ENCODE measurements at places on chromosomes 1 and 21. TPM values are rescaled to one million over a fixed set of nuclear protein-coding genes. Genes with fewer than 3 reads are reported as not detected.
A peak's percentile ranks its signal among the peaks of the same experiment; 100 is the strongest.

The CFHR4 gene
- total RNA-seq: 0.42 TPM

The CYP4B1 gene
- 0.39 TPM for total RNA-seq

- peaks cover 4% of the 10 kb centered on the region for H3K4me1 ChIP-seq
- no peak overlapping the region for H3K4me3 ChIP-seq
- DNase-seq: no peak
- H3K36me3 ChIP-seq: no peaks in the 10 kb centered on the region
These were observed 27.5 kb downstream of the RGL1 start for GRCh38 chr1:183832459-183832858.

DNA sequence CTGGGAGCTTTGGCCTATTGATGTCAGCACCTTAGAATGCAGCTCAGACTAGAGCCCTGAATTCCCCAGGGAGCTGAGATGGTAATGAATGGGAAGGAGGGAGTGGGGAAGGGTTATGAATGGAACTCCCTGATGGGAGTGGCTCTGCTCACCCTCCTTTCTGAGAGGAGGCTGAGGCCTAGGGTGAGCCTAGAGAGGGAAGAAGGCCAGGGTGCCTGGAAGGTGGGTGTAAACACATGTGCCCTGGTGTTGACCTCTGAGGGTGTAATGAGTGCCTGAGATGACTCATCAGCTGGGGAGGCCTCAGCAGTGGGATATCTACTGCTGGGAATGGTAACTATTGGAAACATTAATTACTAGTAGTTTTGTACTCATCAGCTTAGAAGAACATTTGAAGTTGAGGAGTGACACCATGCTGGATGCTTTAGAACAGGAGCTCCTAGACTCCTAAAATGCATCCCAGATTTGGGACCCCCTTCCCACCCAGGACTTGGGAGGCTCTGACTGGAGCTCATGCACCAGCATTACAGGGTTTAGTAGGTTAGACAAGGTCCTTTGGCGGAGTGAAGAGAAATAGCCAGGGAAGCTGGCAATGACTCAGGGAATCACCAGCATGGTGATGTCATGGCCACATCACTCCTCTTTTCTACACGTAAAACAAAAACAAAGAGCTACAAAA, 16.0 kb upstream of the PIGV start:
- DNase-seq: no peak
- H3K36me3 ChIP-seq: peaks cover 98% of the 10 kb centered on the region
- no peaks in the 10 kb centered on the region for H3K4me1 ChIP-seq
- H3K4me3 ChIP-seq: no peak overlapping the region

The UBAP2L gene
- 201 TPM for total RNA-seq

GRCh38 chr1:81936853-81937252, 136.1 kb downstream of the ADGRL2 start:
- no peak overlapping the region for H3K27ac ChIP-seq
- H3K4me1 ChIP-seq: peaks cover 7% of the 10 kb centered on the region
- no peaks in the 10 kb centered on the region for H3K36me3 ChIP-seq
- no peaks in the 10 kb centered on the region for H3K27me3 ChIP-seq

GRCh38 chr1:92481599-92481925, 5.2 kb downstream of the GFI1 start:
- H3K36me3 ChIP-seq: peaks cover 14% of the 10 kb centered on the region
- H3K4me3 ChIP-seq: peak overlapping the region; percentile 77
- H3K27me3 ChIP-seq: peaks cover 99% of the 10 kb centered on the region
- peaks cover 46% of the 10 kb centered on the region for H3K4me1 ChIP-seq
- H3K27ac ChIP-seq: no peak overlapping the region

- H3K36me3 ChIP-seq: no peaks in the 10 kb centered on the region
- no peak overlapping the region for H3K4me3 ChIP-seq
- no peak overlapping the region for H3K27ac ChIP-seq
- peaks cover 12% of the 10 kb centered on the region for H3K4me1 ChIP-seq
These were observed 244.4 kb downstream of the ZNF648 start for GRCh38 chr1:181817091-181817490.

GRCh38 chr1:94093996-94094395, 27.0 kb downstream of the ABCA4 start:
- H3K36me3 ChIP-seq: no peaks in the 10 kb centered on the region
- H3K27me3 ChIP-seq: peaks cover 4% of the 10 kb centered on the region
- no peak overlapping the region for H3K4me3 ChIP-seq
- DNase-seq: no peak

The GUCA2B gene
- total RNA-seq: not detected

- H3K27ac ChIP-seq: no peak overlapping the region
- no peak for DNase-seq
- no peaks in the 10 kb centered on the region for H3K27me3 ChIP-seq
- no peak overlapping the region for H3K4me3 ChIP-seq
These were observed 448.4 kb downstream of the PCP4 start for GRCh38 chr21:40315626-40316025.

DNA sequence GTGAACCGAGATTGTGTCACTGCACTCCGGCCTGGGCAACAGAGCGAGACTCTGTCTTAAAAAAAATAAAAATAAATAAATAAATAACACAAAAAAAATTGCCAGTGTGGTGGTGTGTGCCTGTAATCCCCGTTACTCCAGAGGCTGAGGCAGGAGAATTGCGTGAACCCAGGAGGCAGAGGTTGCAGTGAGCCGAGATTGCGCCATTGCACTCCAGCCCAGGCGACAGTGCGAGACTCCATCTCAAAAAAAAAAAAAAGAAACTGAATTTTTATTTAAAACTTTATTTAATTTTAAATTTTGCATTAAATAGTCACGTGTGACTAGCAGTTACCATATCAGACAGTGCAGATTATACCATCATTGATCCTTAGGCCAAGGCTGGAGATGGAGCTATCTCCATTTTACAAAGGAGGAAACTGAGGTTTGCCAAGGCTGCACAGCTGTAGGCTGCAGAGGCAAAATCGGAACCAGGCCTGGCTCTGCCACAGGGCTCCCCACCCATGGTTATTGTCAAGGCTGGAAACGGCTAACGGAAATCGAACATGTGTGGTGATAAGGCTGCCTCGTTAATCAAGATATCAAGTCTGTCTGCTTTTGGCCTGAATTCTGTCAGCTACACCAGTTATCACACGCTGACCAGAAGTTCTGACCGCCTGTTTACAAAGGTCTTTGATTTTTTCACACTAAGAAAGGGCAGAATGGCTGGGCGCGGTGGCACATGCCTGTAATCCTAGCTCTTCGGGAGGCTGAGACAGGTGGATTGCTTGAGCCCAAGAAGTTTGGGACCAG, 20.5 kb downstream of the HSPG2 start:
- H3K27me3 ChIP-seq: no peaks in the 10 kb centered on the region
- H3K27ac ChIP-seq: peak overlapping the region; percentile 60
- DNase-seq: no peak

The CD1E gene
- total RNA-seq: not detected

DNA sequence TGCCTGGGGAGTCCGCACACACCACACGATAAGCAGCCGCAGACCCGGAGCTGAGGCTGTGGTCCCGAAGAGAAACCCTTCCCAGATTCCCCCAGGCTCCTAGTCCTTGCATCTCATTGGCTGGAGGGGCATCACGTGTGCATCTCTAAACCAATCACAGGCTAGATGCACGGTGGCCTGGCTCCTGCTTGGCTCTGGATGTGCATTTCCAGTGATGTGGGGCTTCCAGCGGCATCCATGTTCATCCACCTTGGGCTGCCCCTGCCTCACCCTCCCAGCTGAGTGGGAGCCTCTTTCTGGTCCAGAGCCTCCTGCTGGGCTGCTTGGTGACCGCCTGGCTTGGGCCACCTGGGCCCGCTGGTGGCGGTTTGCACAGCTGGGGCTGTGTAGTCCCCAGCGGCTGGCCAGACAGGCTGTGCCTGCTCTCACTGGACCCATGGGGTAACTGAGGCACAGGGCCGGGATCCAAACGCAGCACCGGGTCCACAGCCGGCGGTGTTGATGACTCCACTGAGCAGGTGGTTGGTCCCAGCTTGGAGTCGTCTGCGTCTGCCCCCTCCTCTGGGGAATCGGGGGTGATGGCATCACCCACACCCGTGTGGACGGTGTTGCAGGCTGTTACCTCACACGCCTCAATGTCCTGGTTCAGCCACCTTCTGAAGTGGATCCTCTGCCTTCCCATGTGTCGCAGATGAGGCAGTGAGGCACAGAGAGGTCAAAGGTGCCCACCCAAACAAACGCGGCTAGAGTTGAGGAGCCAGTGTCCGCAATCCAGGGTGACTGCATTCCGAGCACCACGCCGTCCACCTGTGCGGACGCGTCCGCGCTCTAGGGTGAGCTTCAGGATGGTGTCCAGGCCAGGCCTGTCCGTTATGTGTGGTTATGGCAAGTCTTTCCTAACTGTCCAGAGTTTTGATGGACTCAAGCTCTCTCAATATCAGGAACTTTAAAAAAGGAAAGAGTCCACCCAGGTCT, 41.3 kb downstream of the COL6A1 start:
- H3K27ac ChIP-seq: no peak overlapping the region
- H3K4me1 ChIP-seq: peaks cover 11% of the 10 kb centered on the region
- no peaks in the 10 kb centered on the region for H3K36me3 ChIP-seq

GRCh38 chr1:110192541-110192940, 17.6 kb upstream of the KCNC4 start:
- H3K27me3 ChIP-seq: no peaks in the 10 kb centered on the region
- DNase-seq: no peak
- no peak overlapping the region for H3K27ac ChIP-seq
- H3K36me3 ChIP-seq: no peaks in the 10 kb centered on the region

GRCh38 chr1:247113094-247113497, 8.9 kb upstream of the ZNF669 start:
- H3K36me3 ChIP-seq: no peaks in the 10 kb centered on the region
- H3K4me3 ChIP-seq: peak overlapping the region; percentile 57
- no peak for DNase-seq
- peaks cover 49% of the 10 kb centered on the region for H3K27me3 ChIP-seq

- H3K27ac ChIP-seq: no peak overlapping the region
- H3K4me1 ChIP-seq: peaks cover 9% of the 10 kb centered on the region
- H3K4me3 ChIP-seq: no peak overlapping the region
- no peaks in the 10 kb centered on the region for H3K27me3 ChIP-seq
These were observed 110.7 kb downstream of the SIPA1L2 start for GRCh38 chr1:232519186-232519585.

The ADORA3 gene
- total RNA-seq: not detected

DNA sequence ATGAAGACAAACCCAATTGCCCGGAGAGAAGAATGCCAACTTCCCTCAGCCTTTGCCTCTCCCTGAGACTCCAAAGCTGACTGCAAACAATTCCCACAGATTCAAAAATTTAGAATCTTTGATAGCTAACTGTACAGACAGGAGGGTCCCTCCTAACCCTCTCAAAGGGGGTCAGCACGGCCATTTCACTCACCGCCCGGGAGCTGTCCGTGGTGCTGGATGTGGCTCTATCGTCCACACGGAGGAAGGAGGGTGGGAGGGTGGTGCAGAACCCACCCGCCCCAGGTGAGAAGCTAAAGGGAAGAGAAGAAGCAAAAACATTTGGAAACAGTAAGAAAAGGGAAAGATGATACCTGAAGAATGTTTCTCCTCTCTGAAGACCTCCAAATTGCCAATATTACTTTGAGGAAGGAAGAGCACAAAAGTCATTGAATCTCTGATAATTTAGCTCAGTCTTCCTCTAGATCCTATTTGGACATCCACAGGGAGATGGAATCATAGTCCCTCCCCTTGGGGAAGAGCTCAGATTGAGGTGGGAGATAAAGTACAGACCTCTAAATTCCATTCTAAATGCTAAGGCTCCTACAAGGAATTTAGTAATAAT, 45.6 kb downstream of the RHBG start:
- no peaks in the 10 kb centered on the region for H3K36me3 ChIP-seq
- peaks cover 25% of the 10 kb centered on the region for H3K4me1 ChIP-seq
- no peak overlapping the region for H3K4me3 ChIP-seq
- peak; percentile 74 for DNase-seq

The CAMSAP2 gene
- total RNA-seq: 18.1 TPM

The SLC37A1 gene
- total RNA-seq: 25.8 TPM

GRCh38 chr1:175733722-175734121, 9.7 kb downstream of the TNR start:
- no peaks in the 10 kb centered on the region for H3K36me3 ChIP-seq
- peaks cover 8% of the 10 kb centered on the region for H3K27me3 ChIP-seq
- no peak overlapping the region for H3K4me3 ChIP-seq
- no peak for DNase-seq
- H3K4me1 ChIP-seq: no peaks in the 10 kb centered on the region
- no peak overlapping the region for H3K27ac ChIP-seq

The RORC gene
- 0.30 TPM for total RNA-seq

The ETV3L gene
- 0.25 TPM for total RNA-seq

DNA sequence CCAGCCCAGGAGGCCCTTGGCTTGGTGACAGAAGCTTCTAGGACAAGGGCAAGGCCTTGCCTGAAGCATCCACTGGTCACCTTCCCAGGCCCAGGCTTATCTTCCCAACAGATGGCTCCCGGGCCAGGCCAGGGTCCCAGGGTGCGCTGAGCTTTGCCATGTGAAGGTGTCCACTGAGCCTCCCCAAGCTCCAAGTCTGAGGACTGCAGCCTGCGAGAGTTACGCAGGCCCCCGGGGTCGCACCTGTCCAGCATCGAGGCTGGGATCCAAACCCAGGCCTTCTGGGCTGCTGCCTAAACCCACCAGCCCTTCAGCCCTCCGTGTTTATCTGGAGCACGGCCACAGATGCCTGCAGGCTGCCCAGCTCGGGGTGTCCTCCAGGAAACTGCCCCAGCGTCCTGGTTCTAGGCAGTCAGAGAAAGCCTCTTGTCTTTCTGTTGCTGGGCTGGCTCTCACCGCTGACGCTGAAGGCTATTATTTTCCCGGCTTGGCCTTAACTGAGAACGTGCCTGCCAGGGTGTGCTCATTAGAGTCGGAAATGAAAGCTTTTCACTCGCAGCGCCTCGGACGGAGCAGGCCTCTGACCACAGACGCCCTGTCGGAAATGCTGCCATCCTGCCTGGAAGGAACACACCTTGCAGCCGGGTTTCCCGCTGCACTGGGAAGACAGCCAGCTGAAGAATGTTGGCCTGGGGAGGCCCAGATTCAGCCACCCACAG, 71.4 kb downstream of the MEGF6 start:
- no peaks in the 10 kb centered on the region for H3K27me3 ChIP-seq
- H3K4me1 ChIP-seq: no peaks in the 10 kb centered on the region
- H3K36me3 ChIP-seq: no peaks in the 10 kb centered on the region
- H3K27ac ChIP-seq: no peak overlapping the region
- DNase-seq: no peak
- no peak overlapping the region for H3K4me3 ChIP-seq

The DMRTB1 gene
- 0.17 TPM for total RNA-seq

DNA sequence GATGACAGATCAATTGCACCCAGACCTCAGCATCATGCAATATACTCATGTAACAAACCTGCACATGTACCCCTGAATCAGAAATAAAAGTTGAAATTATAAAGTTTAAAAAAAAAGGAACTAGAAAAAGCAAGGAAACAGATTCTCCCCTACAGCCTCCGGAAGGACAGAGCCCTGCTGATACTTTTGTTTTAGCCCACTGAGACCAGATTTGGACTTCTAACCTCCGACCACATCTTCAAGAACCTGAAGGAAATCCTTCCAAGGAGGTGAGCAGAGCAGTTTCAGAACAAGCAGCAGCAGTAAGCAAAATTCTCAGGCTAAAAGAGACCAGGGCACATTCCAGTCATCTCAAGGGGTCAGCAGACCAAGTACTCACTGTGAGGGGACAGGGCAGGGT, 54.5 kb downstream of the TM2D1 start:
- H3K4me3 ChIP-seq: no peak overlapping the region
- DNase-seq: no peak
- H3K27me3 ChIP-seq: no peaks in the 10 kb centered on the region
- H3K27ac ChIP-seq: no peak overlapping the region
- no peaks in the 10 kb centered on the region for H3K4me1 ChIP-seq

GRCh38 chr1:12177156-12177998, 10.6 kb downstream of the TNFRSF1B start:
- no peak overlapping the region for H3K27ac ChIP-seq
- no peaks in the 10 kb centered on the region for H3K36me3 ChIP-seq
- DNase-seq: no peak
- no peaks in the 10 kb centered on the region for H3K27me3 ChIP-seq

The KCND3 gene
- total RNA-seq: 0.18 TPM

The CADM3 gene
- 5.5 TPM for total RNA-seq

GRCh38 chr21:41691205-41692184, 75.4 kb downstream of the RIPK4 start:
- no peak overlapping the region for H3K27ac ChIP-seq
- H3K4me1 ChIP-seq: peaks cover 6% of the 10 kb centered on the region
- no peak overlapping the region for H3K4me3 ChIP-seq
- H3K36me3 ChIP-seq: no peaks in the 10 kb centered on the region
- no peak for DNase-seq

Measured in WTC11 (cell line).